RKO (cell line): ENCODE measurements at places on chromosomes 12 and 14.

- DNase-seq = no peak
Observed at GRCh38 chr12:559208-559905, 99.6 kb downstream of the B4GALNT3 start.

DNA sequence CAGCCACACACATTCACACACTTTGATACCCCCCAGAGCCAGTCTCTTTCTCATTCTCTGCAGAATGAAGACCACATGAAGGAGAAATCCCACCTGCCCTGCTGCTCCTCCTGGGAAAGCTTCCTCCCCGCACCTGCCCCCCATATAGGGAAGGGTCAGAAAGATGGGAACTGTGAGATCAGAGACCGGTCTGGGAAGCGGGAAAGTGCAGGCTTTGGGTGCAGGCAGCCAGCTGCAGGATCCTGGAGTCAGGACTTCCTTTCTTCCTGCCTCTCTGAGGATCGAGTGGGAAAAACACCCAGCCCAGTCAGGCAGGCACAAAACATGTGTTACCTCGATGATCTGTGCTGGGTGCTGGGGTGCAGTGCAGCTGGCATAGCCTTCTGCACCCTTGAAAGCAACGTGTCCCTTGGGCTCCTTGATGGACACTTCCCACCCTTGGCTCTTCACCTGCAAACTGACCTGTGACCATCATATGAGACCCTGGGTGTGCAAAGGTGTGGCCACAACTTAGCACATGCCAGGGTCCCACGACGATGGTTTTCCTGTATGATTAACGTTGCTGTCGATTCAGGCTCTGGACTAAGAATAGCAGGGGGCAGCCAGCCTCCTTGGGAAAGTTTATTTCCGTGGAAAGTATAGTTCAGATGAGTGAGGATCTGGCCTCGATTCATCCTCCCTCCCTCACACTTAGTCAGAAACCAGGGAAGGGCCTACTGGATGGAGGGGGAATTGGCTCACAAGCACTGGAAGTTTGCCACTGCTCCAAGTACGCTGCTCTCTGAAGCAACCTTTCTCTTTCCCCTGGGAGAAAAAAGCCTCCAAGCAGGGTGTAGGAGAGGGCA is 105.4 kb upstream of the MED13L start:
- peak; percentile 14 for DNase-seq

DNA sequence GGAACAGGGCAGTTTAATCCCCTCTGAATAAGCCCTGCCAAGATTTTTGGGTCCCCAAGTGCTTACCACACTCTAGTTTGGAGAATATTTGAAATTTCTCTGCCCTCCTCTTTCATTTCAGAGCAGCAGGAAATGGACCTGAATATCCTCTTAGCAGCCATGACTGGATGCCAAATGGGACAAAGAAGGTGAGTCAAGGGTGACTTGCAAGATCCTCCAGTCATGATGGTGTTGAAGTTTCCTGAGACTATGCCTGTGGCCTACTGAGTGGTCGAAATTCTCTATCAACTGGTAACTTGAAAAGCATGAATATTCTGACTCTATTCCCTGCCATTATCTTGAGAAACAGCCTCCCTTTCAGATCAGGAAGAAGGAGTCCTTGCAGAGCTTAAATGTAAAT is 1674.7 kb upstream of the SEL1L start:
- DNase-seq = peak; percentile 8

DNA sequence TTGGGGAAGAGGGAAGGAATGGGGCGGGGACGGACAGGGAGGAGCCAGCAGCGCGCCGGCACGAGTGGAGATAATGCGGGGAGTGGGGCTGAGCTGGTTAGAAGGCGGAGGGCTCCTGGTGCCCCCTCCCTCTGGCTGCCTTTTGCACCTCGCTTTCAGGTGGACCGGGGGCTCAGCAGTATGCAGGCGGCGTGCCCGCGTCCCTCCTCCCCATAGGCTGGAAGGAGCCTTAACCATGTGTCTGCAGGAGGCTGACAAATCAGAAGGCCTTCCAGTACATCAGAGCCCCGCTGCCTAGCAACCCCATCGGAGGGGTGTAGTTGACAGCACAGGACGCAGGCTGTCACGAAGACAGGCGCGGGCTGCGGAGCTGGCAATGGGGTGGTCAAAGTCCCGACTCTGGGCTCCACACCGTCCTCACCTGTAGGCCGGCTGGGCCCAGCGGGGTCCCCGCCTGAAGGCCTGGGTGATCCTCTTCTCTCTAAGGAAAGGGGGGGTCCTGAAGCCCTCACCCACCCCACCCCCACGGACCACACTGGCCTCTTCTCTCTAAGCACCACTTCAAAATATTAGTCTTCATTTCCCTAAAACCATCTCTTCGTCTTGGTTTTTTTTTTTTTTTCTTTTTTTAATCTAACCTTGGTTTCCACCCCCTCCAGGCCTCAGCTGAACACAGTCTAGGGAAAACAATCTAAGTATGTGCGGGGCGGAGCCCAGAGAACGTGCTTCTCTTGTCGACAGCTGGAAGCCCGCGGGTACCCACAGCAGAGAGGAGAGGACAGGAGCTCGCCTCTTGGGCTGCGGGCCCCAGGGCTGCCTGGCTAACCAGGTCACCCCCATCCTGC is 44.5 kb downstream of the KDM2B start:
- peak; percentile 40 for DNase-seq

- DNase-seq = no peak
Observed at GRCh38 chr12:25502596-25502995, 50.5 kb downstream of the LMNTD1 start.

DNA sequence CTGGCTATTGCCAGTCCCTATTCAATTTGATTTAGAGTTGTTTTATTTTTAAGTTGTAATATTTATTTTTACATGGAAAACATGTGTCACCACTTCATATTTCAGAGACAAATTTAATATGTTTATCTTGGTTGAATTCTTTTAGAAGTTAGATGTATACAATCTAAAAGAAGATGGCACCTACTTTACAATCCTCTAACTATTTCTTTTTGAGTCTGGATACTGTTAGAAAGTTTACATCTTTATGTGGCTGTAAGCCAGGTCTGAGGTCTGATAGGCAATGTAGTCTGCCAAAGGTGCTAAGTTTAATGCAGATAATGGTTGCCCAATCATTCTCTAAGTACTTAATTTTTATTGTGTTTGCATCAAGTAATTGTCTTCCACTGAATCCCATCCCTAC is 7.2 kb upstream of the LMO3 start:
- DNase-seq = no peak

GRCh38 chr14:96261053-96261452 is 5.0 kb downstream of the BDKRB1 start:
- no peak for DNase-seq

DNA sequence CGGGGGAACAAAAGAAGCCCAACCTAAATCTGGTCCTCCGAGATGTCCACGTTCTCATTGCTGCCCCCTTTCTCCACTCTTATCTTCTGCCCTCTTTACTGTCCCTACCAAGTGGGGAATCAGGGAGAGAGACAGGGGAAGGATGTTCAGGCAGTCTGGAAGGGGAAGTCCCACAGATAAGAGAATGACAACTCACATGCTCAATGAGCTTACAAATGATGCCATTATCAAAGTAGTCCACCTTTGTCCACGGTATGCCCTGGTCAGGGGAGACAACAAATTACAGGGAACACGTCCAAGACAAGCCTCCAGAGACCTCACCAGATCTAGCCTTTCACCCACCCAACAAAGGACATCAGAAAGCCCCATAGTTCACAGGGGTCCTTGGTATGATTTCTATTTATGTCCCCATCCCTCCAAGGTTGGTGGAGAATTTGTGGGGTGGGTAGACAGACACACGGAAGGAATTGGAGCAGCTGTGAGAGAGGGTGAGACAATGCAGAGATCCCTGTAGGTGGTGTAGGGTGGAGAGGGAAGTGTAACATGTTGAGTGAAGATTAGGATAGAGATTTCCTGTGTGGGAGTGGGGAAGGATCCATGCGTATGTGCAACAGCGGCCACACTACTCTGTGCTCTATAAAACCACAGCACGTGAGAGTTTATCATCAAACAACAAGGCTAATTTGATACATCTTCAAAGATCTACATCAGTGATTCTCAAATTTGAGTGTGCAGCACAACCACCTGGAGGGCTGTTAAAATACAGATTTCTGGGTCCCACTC is 10.7 kb downstream of the MYO1A start:
- DNase-seq = no peak

DNA sequence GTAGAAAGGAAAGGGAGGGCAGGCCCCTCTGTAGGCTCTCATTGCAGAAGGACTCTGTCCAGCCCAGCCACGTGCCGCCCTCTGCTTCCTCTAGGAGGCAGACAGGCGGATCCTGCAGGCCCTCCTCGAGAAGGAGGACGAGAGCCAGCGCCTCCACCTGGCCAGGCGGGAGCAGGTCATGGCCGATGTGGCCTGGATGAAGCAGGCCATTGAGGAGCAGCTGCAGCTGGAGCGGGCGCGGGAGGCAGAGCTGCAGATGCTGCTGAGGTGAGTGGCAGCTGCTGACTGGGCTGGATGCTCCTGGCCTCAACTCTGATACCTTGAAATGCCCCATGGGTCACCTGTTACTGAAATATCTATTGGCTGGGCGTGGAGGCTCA is 10.9 kb downstream of the TCHP start:
- DNase-seq = peak; percentile 67

- DNase-seq = no peak
Observed at GRCh38 chr14:99668307-99669295, 15.5 kb upstream of the CYP46A1 start.

DNA sequence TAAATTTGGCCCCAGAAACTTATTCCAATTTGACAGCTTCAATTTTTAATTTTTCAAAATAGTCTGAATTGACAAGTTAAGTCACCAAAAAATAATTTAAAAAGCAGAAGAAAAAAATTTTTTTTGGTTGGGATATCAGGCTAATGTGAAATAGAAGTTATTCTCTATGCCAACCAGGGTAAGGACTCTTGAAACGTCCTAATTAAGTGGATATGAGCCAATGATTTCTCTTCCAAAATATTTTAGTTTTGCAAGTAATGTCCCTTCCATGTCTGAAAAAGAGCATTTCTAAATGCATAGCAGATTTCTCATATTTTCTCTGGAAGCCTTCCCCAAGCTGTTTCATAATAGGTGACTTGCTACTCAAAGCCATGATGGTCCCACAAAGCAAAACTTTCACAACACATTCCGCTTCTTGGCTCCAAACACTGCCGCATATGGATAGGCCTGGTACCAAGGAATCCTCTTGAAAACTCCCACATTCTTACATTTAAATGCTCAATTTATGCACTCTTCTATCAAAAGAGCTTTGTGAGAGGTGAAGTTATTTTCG is 65.1 kb downstream of the SIX6 start:
- no peak for DNase-seq

DNA sequence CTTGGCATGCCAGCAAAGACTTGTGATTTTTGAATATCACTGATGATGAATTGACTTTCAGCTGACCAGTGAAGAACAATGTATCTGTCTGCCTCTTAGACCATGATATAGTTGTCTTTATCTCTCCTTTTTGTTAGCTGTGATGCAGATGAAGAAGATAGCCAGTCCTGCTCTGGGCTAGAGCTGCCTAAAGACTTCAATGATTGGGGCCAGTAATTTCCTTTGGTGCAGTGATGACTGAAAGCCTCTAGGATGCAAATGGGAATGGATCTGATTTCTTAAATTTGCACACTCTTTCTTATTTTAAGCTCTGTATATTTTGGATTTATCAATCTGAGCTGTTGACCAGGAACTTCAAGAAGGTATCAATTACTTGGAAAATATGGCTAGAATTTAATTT is at the start of gene TAS2R9:
TAS2R9 (minus strand) TSS at position 101 of the 400 bp plus-strand sequence; CDS start at position 8, 93 bp downstream.
- DNase-seq = no peak

- no peak for DNase-seq
Observed at GRCh38 chr14:24079491-24080141, 8.3 kb downstream of the CPNE6 start.

DNA sequence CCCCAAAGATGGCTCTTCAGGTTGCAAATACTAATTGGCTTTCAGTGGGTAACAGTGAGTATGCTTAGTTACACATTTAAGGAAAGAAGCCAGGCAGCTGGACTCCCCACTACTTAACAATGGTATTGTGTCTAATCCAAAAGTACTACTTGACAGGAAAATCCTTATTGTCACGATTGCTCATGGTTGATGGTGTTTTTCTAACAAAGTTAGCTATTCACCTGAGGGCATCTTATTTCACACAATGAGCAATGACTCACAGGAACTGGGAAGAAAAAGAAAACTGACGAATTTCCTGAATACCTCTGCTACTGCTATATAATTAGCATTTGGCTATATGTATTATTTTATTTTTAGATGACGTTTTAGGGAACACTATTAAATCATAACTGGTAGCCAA is 33.4 kb upstream of the ALG10 start:
- no peak for DNase-seq

GRCh38 chr12:107843351-107844311 is 69.1 kb downstream of the ASCL4 start:
- no peak for DNase-seq
